Activated CD8-positive, alpha-beta memory T cell treated with anti-CD3 and anti-CD28 coated beads for 48 hours (primary cell): ENCODE measurements at places on chromosomes 4 and X.

DNA sequence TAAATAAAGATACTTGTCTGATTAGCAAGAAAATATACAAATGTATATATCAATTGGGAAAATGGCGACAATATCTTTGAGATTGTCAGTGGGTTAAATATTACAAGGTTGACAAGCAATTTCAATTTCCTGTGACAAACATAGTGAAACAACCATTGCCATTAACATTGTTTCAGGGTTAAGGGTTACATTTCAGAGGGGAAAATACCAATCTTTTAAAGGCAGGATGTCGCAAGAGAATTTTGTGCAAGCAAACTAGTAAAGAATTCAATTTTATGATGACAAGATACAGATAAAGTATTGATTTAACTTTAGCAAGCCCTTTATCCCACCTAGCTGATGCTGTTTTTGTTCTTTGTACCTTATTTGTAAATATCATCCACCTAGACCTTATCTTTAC is 305.8 kb upstream of the GRIA3 start:
- no peak for DNase-seq

DNA sequence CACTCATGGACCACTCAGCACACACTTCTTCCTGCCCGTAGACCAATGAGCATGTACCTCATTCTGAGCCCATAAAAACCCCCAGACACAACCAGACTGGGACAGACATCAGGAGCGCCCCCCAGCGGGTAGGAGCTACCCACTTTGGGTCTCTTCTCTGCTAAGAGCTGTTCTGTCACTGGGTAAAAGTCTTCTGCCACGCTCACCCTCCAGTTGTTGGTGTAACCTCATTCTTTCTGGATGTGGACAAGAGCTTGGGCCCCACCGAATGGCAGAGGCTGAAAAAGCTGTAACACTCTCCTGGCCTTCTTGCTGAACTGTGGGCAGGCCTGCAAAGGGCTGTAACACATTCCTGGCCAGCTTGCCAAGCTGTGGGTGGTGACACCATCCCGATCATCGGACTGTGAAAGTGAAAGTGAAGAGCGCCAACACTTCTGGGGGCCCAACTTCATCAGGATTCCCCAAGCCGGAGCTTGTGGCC is 137.6 kb downstream of the TECRL start:
- DNase-seq: no peak

GRCh38 chr4:53780736-53781400 is 189.6 kb upstream of the LNX1 start:
- DNase-seq: no peak

GRCh38 chr4:16597845-16598596 is 300.4 kb downstream of the LDB2 start:
- DNase-seq: no peak

DNA sequence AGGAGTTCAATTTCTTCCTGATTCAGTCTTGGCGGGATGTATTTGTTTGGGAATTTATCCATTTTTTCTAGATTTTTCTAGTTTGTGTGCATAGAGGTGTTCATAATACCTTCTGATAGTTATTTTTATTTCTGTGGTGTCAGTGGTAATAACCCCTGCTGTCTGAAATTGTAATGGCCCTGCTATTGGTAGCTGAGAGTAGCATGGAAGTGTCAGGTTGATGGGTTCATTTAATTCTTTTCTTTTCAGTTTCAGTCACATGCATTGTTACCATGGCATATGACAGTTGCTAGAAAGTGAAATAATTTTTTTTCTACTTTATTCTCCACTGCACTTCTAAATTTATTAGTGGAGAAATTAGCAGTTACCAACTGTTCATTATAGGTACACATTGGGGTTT is 20.7 kb downstream of the AR start:
- no peak for DNase-seq

GRCh38 chr4:102594000-102594399 is 92.8 kb downstream of the NFKB1 start:
- no peak for DNase-seq

- DNase-seq: no peak
Observed at GRCh38 chrX:148380107-148380506, 120.3 kb upstream of the AFF2 start.

GRCh38 chrX:153800177-153800722 is 5.8 kb downstream of the SSR4 start:
- DNase-seq: no peak

DNA sequence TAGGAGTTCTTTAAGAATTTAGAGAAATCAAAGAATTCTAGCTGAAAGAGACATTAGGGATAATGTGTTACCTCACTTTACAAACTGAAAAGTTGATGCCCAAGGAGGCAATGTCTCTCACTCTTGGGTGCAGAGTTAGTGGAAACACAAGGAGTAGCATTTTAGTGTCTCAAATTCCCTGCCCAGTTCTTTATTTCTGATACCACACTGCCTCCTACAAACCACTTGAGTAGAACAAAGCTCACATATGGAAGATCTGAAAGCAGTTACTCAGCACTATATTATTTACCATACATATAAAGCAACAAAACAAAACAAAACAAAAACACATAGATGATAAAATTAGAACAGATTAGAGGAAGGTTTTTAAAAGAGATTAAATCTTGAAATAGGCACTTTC is 124.2 kb downstream of the REELD1 start:
- DNase-seq: no peak

DNA sequence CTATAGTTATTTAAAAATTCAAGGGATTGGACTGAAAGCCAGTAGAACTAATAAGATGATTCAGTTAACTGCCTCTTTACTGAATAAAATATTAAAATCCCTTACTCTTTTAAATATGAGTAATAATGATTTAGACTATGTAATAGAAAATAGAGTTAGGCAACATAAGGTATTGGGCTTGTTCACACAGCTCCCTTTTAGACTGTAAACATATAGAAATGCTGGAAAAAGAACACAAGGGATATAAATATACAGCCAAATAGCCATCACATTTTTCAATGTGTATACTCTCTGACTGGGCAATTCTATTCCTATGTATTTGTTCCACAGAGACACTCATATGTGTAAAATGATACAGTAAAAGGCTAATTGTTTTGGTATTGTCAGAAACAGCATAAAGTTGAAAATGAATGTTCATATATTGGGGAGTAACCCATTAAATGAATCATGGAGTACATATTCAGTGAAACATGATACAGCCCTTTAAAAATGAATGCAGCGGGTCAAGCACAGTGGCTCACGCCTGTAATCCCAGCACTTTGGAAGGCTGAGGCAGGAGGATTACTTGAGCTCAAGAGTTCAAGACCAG is 129.8 kb downstream of the TBC1D19 start:
- no peak for DNase-seq

GRCh38 chrX:32745323-32745722 is 466.0 kb downstream of the DMD start:
- DNase-seq: no peak

- DNase-seq: no peak
Observed at GRCh38 chr4:133493241-133493640, 344.1 kb downstream of the PCDH10 start.

DNA sequence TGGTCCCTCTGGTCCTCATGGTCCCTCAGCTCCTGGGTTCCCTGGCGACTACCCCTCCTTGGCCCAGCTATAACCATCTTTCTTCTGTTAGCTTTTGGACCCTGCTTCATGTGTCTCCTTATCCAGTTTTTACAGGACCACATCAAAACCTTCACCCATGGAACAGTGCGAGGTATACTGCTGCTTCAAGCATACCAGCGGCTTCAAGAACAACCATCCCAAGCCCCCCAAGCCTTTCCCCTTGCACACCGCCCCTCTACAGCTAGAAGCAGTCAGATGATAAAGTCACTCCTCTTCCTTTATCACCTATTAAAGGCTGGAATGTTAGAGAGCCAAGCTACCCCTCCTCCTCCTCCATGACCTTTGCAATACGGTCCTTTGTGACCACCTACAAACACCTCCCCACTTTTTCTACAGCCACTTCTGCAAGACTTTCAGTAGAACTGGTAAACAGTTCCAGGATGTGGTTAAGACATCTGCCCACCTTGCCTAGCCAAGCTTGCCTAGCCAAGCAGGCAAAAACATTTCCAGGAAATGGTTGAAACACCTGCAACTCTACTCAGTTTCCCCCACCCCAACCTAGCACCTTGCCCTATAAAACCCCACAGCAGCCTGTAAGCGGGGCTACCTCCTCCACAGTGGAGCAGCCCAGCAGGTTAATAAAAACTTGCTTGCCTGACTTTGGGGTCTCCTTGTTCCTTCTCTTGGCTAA is 125.7 kb downstream of the ZC4H2 start:
- no peak for DNase-seq

DNA sequence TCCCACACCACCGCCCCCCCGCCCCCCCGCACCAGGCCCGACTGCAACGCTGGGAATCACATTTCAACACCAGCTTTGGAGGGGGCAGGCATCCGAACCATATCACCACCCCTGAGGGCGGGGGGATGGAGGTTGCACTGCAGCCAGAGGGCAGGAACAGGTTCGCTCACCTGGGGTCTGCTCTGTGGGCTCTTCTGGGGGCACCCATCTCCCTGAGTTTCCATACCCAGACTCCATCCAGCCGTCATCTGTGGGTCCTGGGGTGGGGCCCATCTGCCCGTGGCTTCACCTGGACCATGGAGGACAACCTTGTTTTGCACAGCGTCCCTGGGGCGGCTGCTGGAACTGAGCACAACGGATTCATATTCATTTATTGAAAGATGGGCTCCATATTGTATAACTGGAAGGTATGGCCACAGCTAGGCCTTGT is 6.9 kb downstream of the PSAPL1 start:
- no peak for DNase-seq

DNA sequence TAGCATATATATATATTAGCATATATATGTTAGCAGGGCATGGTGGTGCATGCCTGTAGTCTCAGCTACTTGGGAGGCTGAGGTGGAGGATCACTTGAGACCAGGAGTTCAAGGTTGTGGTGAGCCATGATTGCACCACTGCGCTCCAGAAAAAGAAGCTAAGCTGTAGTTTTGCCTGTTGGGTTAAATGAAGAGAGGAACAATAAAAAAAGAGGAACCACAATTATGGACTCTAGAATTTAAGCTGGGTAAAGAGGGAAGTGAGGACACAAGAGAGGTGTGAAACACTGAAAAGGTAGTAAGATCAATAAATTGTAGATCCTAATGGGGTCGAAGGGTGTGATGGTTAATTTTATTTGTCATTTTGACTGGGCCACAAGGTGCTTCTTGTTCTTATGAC is 40.5 kb upstream of the HSD17B10 start:
- no peak for DNase-seq

DNA sequence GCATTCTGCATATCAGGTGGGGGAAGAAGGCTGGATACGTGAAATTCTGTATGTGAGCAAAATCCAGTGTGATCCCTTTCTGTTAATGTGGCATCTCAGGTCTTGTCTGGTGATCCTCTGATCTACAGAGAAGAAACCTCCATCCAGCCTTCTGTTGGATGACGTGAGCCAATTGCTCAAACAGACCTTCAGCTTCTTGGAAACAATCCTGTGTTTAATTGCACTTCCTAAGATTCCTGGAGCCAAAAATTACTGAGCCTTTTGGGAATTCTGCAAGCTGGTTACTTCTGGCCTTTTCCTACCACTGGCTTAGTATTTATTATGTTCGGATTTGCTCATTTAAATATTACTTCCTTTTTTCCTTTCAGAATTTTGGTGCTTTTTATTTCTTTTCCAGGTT is 51.2 kb downstream of the TRIML1 start:
- DNase-seq: no peak

DNA sequence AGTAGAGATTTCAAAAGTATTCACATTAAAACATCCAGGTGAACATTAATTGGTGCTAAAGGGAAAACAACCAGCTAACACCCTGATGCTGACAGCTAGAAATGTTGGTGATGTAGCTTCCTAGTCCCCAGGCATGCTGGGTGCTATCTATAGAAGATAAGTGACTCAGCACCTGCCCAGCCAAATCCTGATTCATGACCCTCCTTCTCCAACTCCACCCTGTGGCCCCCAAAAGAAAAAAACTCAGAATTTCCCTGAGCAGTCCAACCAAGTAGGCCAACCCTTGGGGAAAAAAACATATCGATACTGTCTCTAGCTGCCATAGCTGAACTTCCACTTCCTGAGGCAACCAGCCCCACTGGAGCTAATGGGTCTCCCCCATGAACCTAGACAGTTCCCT is 197.6 kb upstream of the KLF3 start:
- DNase-seq: no peak

DNA sequence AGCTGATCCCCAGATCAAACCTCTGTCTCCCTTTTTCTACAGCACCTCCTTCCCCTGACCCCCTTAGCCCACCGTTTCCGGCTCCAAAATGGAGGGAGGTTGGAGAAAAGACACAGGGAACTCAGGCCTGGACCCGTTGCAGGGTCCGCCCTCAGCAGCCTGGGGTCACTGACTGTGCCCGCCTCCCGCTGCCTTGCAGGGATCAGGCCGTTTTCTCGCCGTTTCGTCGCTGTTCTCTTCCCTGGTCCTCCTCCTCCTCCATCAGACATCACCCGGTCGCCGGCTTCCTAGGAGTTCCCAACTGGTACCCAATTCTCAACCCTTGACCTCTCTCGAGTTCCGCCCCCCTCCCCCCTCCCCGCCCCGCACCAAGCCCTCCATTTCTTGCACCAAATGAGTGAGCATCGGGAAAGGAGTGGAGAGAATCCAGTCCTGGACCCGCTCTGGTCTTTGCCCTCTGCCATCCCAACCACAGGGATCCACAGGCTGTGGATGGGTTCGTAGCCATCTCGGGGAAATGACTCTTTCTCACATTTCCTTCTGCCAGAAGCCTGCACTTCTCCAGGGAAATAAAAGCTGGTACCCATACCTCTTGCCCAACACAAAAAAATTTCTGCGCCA is 493 bp downstream of the TCEAL5 start:
- DNase-seq: no peak

GRCh38 chr4:90994851-90995574 is 867.8 kb downstream of the CCSER1 start:
- no peak for DNase-seq

- DNase-seq: no peak
Observed at GRCh38 chr4:100164808-100165760, 25.2 kb downstream of the DDIT4L start.

DNA sequence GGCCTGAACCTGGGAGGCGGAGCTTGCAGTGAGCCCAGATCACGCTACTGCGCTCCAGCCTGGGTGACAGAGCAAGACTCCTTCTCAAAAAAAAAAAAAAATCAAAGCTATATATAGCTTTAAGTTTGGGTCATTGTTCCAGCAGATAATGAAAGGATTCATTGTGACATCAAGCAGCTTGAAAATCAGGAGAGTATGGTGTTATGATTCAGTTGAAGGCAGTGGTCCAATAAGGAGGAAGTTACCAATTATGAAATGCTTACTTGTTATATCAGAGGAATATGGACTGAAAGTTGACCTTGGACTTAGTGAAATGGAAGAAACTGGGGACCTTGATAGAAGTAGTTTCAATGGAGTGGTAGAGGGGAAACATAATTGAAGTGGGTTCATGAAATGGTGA is 140.4 kb upstream of the MAD2L1 start:
- DNase-seq: no peak

GRCh38 chrX:68995780-68996551 is 167.1 kb downstream of the EFNB1 start:
- DNase-seq: no peak

GRCh38 chrX:107678957-107679740 is 50.8 kb downstream of the PRPS1 start:
- no peak for DNase-seq

GRCh38 chr4:96455045-96455720 is 615.3 kb downstream of the PDHA2 start:
- no peak for DNase-seq
